ENCODE measurements at places on chromosomes 3 and 15. TPM values are rescaled to one million over a fixed set of nuclear protein-coding genes. Genes with fewer than 3 reads are reported as not detected.

PPP2R3A gene
- total RNA-seq: 4.5 TPM

SEC22A gene
- total RNA-seq: 28.7 TPM

DNA sequence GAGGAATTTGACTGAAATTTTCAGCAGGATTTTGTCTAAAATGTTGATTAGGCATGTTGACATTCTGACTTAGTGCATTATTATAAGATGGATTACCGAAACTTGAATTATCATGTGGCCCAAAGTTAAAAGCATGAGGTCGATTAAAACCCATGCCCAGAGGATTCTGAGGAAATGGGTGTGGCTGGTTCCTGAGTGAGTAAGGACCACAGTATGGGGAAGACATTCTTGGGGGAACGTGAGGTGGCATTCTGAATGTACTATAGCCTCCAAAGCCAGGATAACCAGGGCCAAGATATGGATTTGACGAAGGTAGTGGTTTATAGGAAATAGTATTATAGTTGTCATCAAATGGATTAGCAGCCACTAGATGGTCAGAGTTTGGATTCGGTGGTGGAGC, 38.7 kb upstream of the DNAAF4 start:
- DNase-seq: no peak

TM4SF1 gene
- 1,046 TPM for total RNA-seq

DNA sequence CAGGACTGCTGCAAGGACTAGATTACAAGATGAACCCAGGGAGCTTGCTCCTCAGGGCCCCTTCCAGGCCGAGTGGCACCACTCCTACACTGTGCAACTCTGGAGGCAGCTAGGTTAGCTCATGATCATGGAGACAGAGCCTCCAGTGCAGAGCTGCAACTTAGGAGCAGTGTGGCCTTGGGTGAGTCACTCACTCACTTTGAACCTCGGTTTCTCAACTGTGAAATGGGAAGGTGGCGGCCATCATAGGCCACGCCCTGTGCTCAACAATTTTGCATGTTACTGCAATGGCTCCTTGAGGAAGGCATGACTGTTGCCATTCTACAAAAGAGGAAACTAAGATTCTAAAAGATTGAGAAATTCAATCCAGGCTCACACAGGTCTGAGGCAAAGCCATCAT, 11.2 kb upstream of the CXCR6 start:
- no peak for DNase-seq

GRCh38 chr3:5006755-5007202, 27.5 kb downstream of the BHLHE40 start:
- no peak for DNase-seq

GRCh38 chr15:67130673-67131601, 65.5 kb downstream of the SMAD3 start:
- DNase-seq: no peak

DNA sequence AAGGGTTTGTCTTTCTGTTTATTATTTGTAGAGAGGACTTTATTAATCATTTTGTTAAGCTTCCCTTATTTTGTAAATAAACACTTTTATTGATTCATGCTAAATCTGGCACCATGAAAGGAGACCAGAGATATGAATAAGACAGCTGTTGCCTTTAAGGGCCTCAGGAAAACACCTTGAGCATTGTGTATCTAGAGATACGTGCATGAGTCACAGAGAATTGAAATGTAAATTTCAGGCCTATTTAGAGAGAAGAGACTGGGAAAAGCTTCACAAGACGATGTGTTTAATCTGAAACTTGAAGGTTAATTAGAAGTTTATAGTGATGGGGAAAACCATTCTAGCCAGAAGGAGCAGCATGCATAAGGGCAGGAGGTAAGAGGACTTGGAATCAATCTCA, 28.6 kb upstream of the UTS2B start:
- no peak for DNase-seq

DNA sequence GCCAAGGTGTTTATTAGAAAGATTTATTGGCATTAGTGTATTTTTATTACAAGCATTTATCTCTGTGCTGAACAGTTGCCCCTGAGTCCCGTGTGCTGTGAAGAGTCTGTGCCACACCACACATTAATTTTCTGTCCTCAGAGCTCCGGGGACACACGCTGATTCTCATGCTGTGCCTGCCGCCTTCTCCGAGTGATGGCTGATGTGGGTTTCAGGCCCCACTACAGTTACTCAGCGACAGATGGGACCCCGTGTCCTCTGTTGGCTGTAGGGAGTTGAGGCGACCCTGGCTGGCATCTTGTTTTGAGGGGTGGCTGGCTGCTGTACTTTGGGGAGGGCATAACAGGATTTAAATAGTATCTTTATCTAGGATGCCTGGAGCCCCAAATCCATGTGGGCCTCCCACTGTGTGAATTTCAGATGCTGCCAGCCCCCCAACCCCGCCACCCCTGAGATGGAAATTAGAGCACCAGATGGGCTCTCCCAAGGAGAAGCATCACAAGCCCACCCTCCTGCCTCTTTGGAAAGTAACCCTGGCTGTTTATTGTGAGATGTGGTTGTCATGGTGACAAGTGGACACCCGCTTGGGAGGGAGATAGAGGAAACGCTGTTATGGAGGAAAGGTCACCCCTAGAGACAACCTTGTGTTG, 185.6 kb downstream of the APBA2 start:
- no peak for DNase-seq

CYP11A1 gene
- total RNA-seq: not detected

DNA sequence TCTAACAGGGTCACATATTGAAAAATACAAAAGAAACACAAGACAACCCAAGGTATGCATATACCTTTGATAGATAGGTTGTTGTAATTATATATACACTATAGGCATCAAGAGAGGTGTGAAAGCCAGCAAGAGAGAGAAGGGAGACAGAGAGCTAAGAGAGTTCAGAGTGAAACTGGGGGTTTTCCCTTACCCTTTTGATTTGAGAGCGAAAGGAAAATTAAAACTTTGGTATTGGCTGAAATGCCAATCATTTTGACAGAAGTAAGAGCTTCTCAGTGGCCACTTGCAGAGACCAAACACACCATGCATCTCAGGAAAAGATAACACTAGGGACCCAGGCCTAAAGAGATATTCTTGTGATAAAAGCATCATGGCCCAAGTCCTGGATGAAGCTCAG, 183.6 kb downstream of the SHOX2 start:
- no peak for DNase-seq

TRH gene
- total RNA-seq: not detected

DNA sequence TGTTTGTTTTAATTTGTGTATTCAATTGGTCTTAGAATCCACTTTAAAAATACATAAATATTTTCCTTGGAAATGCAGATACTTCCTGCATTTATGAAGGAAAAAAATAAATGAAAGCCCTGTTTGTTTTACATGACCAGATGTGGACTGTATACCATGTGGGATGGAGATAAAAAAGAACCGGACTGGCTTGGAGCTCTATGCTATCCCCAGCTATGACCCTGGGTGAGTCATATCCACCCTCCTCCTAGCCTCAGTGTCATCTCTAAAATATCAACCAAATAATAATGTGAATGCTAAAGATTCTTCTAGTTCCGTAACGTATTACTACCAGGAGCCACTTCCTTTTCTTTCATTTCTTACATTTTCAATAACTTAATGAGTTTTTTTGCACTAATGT, 44.5 kb upstream of the PDZRN3 start:
- DNase-seq: peak; percentile 5

DNA sequence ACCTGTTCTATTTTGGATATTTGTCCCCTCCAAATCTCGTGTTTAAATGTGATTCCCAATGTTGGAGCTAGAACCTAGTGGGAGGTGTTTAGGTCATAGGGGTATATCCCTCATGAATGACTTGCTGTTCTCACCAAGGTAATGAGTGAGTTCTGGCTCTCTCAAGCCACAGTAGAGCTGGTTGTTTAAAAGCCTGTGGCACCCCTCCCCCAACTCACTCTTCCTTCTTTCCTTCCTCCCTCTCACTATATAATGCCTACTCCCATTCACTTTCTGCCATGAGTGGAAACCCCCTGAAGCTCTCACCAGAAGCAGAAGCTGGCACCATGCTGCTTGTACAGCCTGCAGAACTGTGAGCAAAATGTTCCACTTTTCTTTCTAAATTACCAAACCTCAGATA, 341.1 kb downstream of the SI start:
- DNase-seq: no peak

ATRIP gene
- 6.1 TPM for total RNA-seq

DNA sequence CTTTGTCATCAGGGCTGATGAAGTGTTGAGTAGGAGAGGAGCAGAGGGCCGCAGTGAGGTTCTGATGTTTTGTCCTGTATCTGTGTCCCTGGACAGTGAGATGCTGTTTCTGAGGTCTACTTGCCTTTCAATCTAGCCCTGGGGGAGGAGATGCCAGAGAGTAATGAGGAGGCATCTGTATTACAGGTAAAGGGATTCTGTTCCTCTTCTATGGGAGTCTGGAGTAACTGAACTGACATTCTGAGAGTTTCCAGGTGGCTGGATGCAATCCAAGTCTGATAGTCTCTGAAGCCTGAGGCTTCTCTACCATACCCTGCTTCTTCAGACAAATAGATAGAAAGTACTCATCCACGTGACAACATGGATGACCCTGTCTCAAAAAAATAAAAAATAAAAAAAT, 60.9 kb downstream of the IL12A start:
- no peak for DNase-seq

GRCh38 chr3:126613479-126614188, 41.3 kb downstream of the TXNRD3 start:
- DNase-seq: no peak

AQR gene
- 16.9 TPM for total RNA-seq

DNA sequence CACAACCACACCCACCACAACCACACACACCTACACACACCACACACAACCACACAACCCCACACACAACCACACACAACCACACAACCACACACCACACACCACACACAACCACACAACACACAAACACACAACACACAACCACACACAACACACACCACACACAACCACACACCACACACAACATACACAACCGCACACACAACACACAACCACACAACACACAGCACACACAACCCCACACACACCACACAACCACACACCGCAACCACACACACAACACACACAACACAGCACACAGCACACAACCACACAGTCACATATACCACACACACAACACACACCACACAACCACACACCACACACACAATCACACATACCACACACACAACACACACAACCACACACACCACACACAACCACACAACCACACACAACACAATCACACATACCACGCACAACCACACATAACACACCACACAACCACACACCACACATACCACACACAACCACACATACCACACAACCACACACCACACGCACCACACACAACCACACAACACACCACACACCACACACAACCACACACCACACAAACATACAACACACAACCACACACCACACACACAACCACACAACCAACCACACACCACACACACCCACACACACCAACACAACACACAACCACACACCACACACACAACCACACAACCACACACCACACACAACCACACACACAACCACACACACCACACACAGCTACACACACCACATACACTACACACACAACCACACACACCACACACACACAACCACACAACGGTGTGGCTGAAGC, 23.7 kb downstream of the CPN2 start:
- no peak for DNase-seq

DNA sequence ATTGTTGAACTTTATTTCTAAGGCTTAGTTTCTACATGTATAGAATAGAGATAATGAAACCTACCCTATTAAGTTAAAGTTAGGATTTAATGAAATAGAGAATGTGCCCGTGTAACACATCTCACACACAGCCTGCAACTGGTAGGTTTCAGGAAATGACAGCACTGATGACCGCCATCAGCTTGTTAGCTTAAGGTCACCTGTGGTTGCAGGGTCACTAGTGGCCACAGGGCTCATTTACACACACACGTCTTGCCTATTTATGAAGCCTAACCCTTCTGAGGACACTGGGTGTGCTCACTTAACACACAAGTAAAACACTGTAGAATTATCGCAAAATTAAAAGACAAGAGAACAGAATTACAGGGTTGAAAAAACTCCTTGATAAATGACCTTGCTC, 20.1 kb downstream of the CHRM5 start:
- no peak for DNase-seq

GRCh38 chr15:101361418-101361817, 66.4 kb upstream of the SNRPA1 start:
- no peak for DNase-seq

DNA sequence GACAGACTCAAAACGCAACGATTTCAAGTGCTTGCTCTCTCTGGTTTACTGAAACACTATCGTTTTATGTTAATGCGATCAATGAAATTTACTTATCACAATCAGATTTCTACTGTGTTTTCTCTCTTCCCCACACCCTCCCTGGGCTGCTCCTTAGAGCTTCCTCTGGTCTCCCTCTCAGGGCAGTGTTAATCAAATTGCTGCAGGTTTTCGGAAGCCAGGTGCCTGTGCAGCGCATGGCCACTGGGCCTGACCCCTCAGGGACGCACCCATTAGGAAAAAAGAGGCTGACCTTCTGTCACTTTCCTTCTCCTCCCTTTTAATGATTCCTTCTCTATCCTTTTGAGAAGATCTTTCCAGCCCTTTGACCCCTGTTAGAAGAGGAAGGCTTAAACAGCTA, 134.5 kb upstream of the ONECUT1 start:
- no peak for DNase-seq

DNA sequence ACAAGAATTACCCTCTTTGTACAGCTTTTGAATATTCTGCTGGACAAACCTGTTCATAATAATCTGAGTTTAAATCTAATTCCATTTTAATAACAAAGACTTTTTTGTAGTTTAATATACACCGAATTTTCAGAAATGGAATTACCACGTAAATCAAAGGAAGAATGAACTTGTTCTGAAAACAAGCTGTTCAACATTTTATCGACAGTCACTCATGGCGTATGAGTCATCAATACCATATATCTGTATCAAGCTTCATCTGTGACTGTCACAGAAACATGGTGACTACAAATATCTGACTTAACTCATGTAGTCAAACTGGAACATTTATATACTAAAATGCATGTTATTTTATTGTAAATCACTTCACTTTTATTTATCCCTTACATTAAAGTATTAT, 90.0 kb downstream of the EFL1 start:
- no peak for DNase-seq

GRCh38 chr3:151387432-151387831, 2.9 kb upstream of the P2RY12 start:
- DNase-seq: no peak

GRCh38 chr3:146550743-146551510, 6.5 kb upstream of the PLSCR1 start:
- DNase-seq: no peak

MAN2A2 gene
- total RNA-seq: 24.4 TPM

DNA sequence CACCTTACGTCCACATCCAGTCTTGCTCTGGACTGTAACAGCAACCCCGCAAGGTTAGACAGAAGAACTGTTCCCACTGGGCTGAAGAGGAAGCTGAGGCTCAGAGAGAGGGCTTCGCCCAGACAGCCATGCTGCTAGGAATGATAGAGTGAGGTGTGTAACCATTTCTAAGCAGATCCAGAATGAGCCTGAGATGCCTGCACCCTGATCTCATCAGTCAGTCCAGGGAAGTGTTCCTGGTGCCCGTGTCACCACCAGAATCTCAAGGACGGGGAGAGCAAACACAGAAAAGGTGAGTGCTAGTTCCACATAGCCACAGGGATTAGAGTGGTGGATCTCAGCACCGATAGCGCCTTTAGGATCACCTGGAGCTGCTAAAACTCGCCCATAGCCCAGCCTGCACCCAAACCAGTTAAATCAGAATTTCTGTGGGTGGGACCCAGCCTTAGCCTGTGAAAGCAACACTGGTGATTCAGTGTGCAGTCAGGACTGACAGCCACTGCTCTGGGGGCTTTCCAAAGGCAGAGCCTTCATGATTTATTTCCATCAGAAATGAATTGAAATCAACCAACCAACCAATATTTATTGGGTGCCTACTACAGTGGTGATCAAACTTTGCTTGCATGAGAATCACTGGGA, 12.3 kb downstream of the ISLR start:
- DNase-seq: no peak

ABI3BP gene
- 16.2 TPM for total RNA-seq

All from dermis microvascular lymphatic vessel endothelial cell (primary cell).